ENCODE measurements at places on chromosomes 3 and 15. TPM values are rescaled to one million over a fixed set of nuclear protein-coding genes. Genes with fewer than 3 reads are reported as not detected.

QARS1 gene
- total RNA-seq: 266 TPM

C3orf70 gene
- total RNA-seq: 44.5 TPM

- H3K4me3 ChIP-seq: no peak overlapping the region
- H3K36me3 ChIP-seq: peaks cover 16% of the 10 kb centered on the region
- H3K27me3 ChIP-seq: peaks cover 2% of the 10 kb centered on the region
Observed at GRCh38 chr3:41888368-41889076, 73.4 kb downstream of the ULK4 start.

DNA sequence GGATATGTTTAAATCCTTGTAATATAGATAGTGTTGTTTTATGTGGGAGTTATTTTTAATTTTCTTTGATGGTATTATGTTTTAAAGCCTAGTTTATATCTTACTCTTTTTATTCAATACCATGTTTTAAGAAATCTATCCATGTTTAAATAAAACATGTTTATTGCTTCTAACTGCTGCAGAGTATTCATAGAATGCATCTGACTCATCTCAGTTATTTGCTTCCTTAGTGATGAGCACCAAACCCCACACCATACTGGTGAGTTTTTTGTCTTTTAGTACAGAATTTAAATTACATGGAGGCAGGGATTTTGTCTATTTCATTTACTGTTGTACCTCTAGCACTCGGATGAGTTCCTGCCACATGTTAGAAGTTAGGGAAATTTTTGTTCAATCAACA, 209.2 kb downstream of the NSUN3 start:
- no peak overlapping the region for H3K4me3 ChIP-seq
- H3K4me1 ChIP-seq: no peaks in the 10 kb centered on the region
- no peaks in the 10 kb centered on the region for H3K36me3 ChIP-seq
- no peak overlapping the region for H3K27ac ChIP-seq

FMN1 gene
- total RNA-seq: 1.1 TPM

MNS1 gene
- total RNA-seq: not detected
